ENCODE measurements at places on chromosomes 12 and 14. TPM values are rescaled to one million over a fixed set of nuclear protein-coding genes. Genes with fewer than 3 reads are reported as not detected.
A peak's percentile ranks its signal among the peaks of the same experiment; 100 is the strongest.

Gene OR6S1
- not detected for total RNA-seq

Gene CLEC4E
- not detected for total RNA-seq

Gene SERPINA3
- not detected for total RNA-seq

DNA sequence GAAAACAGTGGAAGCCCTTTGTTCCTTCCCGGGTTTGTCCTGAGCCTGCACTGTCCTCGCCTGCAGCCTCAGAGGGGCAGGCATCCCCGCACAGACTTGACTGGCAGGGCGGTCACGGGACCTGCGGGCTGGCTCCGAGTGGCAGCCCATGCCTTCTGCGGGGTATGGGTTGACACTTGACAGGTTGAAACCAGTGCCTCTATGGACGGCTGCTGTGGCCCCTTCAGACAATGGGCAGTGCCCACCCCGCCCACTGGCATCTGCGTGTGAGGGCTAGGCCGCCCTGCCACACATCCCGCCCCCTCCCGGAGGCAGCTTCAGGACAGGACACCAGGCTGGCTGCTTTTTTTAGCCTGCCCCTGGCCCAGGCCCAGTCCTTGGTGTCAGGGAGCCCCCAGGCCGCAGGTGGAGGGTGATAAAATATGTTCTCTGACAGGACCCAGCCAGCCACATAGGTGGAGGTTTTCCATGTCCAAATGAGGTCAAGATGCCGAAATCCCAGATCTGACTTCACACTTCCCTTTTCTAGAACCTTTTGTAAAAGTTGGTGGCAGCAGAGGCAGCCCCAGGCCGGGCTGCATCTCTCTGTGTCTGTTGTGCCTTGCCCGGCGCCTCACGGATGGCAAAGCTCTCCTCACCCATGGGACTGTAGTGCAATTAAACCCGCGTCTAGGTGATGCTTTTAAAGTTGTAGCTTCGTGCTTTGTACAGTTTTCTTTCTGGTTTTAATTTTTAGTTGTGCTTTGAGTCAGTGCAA is 10.0 kb downstream of the ANKRD9 start:
- peak overlapping the region; percentile 74 for H3K27ac ChIP-seq
- peaks cover 17% of the 10 kb centered on the region for H3K4me1 ChIP-seq
- H3K36me3 ChIP-seq = peaks cover 2% of the 10 kb centered on the region

DNA sequence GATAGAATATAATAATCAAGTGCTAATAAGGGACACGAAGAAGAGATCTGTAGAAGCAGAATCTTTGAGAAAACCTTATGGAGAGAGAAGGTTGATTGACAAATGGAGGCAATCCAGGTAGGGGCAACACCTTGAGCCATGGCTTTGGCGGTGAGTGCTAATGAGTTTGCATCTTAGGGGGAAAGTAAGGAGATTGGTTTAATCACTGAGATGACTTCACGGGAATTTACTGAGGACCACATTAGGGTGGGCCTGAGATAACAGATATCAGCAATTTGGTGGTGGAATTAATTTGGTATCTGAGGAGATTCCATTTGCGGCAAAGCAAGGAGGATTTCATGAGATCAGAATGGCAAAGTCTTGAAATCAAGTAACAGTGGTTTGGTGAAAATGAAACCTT is 1.8 kb upstream of the LARP4 start:
- no peak for DNase-seq
- H3K36me3 ChIP-seq = peaks cover 9% of the 10 kb centered on the region
- H3K4me3 ChIP-seq = no peak overlapping the region
- peak overlapping the region; percentile 4 for H3K27ac ChIP-seq
- H3K27me3 ChIP-seq = no peaks in the 10 kb centered on the region

DNA sequence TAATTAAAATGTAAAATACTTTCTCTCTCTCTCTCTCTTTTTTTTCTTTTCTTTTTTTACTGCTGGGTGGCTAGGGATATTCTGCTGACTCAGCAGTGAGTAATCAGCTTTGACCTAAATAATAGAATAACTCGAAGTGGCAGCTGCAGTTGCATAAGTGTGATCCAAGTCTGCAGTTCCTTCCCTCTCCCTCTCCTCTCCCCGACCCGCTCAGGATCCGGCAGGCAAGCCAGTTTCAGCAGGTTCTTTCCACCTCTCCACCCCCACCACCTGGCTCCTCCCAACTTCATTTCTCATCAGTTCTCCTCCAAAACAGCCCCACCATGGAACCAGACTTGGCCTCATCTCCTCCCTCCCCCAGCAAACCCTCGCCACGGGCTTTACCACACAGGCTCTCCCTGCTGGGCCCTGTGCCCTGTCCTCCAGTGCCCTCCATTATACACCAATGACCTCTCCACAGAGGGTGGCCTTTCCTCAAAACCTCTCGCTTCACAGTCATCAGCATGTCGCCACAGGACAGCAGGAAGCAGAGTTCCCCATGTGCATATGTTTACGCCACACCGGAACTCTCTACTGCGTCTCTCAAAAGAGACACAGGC is 22.4 kb downstream of the SLC7A8 start:
- no peak for DNase-seq
- H3K4me1 ChIP-seq = peaks cover 5% of the 10 kb centered on the region
- no peak overlapping the region for H3K27ac ChIP-seq

DNA sequence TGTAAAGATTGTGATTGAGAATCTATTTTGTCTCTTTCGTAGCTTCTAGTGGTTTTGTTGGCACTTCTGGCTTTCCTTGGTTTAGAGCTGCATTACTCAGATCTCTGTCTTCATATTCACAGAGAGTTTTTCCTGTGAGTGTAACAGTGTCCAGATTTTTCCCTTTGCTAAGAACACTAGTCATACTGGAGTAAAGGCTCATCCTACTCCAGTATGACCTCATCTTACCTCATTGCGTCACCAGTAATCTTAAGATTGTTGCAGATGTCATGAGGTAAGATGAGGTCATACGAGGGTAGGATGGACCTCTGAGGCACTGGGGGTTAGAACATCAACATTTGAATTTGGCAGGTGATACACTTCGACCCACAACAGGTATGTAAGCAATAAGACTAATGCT is 461.2 kb downstream of the FLRT2 start:
- H3K4me1 ChIP-seq = no peaks in the 10 kb centered on the region
- no peaks in the 10 kb centered on the region for H3K36me3 ChIP-seq
- DNase-seq = no peak

GRCh38 chr14:69673578-69674305 is 62.3 kb downstream of the SUSD6 start:
- H3K4me1 ChIP-seq = peaks cover 91% of the 10 kb centered on the region
- H3K4me3 ChIP-seq = peak overlapping the region; percentile 55
- peak overlapping the region; percentile 83 for H3K27ac ChIP-seq
- H3K36me3 ChIP-seq = peaks cover 40% of the 10 kb centered on the region
- no peak for DNase-seq
